Upper lobe of left lung (tissue), 6 donors: ENCODE measurements at places on chromosomes 2 and 18.

DNA sequence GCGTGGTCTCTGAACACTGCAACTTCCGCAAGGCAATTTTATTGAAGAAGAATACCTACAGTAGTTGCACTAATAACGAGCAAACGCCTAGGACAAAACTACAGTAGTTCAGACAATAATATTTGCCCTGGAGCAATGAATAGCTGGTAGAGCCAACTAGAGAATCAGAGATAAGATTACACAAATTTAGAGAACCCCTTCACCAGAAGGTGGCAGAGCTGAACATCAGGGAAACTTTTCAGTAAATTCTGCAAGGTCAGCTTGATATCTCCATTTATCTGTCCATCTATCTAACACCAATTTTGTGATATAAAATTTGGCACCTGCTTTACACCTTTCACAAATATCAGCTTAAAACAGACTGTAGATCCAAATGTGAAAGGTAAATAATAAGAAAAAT, 43.8 kb downstream of the CDH19 start:
- H3K36me3 ChIP-seq: no peaks in the 10 kb centered on the region
- no peaks in the 10 kb centered on the region for H3K27me3 ChIP-seq
- no peak for DNase-seq
- H3K4me3 ChIP-seq: no peak overlapping the region
- H3K4me1 ChIP-seq: no peaks in the 10 kb centered on the region
- no peak overlapping the region for H3K27ac ChIP-seq

- no peaks in the 10 kb centered on the region for H3K4me1 ChIP-seq
- no peak overlapping the region for H3K27ac ChIP-seq
- H3K27me3 ChIP-seq: no peaks in the 10 kb centered on the region
- no peaks in the 10 kb centered on the region for H3K36me3 ChIP-seq
These were observed 57.8 kb upstream of the FAM237A start for GRCh38 chr2:206584323-206585116.

DNA sequence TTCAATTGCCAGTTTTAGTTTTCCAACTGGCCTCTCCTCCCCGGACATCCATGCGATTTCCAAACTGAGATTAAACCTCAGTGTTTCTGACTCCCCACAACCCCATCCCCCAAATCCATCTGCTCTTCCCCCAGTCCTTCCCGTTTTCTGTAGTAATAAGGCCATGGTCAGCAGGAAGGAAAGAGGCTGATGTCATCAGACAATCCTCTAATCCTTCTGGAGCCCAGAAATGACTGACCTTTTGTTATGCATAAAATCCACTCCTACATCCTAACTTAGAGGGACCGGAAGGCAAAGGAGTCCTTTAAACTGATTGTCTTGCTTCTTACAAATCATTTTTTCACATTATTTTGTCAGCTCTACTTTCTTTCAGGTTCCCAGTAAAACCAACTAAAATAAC, 155.8 kb downstream of the INO80D start:
- no peak for DNase-seq
- peaks cover 6% of the 10 kb centered on the region for H3K27me3 ChIP-seq
- peaks cover 22% of the 10 kb centered on the region for H3K4me1 ChIP-seq
- H3K27ac ChIP-seq: no peak overlapping the region
- H3K36me3 ChIP-seq: no peaks in the 10 kb centered on the region

DNA sequence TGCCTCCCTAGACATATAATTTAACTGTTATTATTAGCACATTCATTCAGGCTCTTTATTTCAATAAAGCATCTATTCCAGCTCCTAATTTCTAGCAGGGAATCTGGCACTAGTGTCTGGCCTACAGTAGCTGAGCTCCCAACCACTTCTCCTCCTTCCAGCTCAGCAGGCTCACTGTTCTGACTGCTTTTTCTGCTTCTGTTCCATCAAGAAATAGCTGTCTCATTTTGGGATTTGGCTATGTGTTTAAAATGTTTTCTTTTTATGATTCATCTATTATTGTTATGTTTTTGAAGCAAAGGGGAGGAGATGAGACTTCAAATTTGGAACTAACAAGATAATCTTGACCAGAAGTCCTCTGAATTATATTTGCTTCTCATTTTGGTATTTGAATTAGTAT, 172.7 kb upstream of the SMAD7 start:
- DNase-seq: no peak
- no peak overlapping the region for H3K4me3 ChIP-seq
- no peaks in the 10 kb centered on the region for H3K4me1 ChIP-seq
- H3K36me3 ChIP-seq: no peaks in the 10 kb centered on the region
- H3K27ac ChIP-seq: no peak overlapping the region
- H3K27me3 ChIP-seq: no peaks in the 10 kb centered on the region

GRCh38 chr2:105876191-105876590, 131.5 kb downstream of the NCK2 start:
- peaks cover 12% of the 10 kb centered on the region for H3K4me1 ChIP-seq
- DNase-seq: no peak
- no peaks in the 10 kb centered on the region for H3K27me3 ChIP-seq
- no peak overlapping the region for H3K27ac ChIP-seq

DNA sequence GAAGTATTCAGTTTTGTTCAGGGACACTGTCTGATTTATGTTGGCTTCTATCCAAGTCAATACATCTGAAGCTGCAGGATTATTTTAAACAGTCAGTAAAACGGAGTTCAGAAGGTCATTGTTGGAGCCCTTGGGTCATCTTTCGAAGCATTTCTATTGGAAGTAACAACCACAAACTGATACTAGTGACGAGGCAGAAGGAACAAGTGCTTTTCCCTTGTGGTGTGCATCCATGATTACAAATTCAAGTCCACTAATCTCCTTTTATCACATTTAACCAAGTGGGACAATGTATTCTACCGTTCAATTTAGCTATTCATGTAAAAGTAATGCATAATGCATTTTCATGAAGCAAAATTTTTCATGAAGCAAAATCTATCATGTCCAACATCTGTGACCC, 76.9 kb downstream of the CD226 start:
- H3K4me1 ChIP-seq: no peaks in the 10 kb centered on the region
- no peaks in the 10 kb centered on the region for H3K27me3 ChIP-seq
- H3K36me3 ChIP-seq: no peaks in the 10 kb centered on the region
- no peak for DNase-seq
- H3K27ac ChIP-seq: no peak overlapping the region
- no peak overlapping the region for H3K4me3 ChIP-seq

DNA sequence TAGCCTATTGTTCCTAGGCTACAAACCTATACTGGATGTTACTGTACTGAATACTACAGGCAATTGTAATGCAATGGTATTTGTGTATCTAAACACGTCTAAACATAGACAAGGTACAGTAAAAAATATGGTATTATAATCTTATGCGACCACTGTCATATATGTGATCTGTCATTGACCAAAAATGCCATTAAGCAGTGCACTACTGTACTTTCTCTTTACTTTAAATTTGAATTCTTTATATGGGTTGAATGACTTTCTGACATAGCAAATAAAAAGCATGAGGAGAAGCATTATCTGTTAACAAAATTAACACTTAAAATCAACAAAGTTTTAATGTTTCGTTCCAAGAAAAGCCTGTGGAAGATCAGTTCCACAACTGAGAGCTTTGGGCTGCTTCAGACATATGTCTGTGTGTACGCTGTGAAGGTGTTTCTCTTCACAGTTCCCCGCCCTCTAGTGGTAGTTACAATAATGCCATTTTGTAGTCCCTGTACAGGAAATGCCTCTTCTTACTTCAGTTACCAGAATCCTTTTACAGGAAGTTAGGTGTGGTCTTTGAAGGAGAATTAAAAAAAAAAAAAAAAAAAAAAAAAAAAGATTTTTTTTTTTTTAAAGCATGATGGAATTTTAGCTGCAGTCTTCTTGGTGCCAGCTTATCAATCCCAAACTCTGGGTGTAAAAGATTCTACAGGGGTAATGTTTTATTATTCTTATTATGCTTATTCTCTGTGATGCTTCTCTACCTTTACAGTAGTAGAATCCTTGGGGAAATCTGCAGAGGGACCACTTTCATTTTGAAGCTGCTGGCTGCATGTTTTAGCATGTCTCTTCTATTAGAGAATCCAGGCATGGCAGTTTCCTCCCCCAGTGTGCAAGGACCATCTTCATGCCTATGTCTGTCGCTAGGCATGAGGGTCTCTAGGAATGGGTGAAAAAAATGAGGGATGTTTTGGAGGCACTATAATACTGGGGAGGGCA, 54.5 kb downstream of the SCN2A start:
- H3K4me1 ChIP-seq: no peaks in the 10 kb centered on the region
- no peaks in the 10 kb centered on the region for H3K27me3 ChIP-seq

DNA sequence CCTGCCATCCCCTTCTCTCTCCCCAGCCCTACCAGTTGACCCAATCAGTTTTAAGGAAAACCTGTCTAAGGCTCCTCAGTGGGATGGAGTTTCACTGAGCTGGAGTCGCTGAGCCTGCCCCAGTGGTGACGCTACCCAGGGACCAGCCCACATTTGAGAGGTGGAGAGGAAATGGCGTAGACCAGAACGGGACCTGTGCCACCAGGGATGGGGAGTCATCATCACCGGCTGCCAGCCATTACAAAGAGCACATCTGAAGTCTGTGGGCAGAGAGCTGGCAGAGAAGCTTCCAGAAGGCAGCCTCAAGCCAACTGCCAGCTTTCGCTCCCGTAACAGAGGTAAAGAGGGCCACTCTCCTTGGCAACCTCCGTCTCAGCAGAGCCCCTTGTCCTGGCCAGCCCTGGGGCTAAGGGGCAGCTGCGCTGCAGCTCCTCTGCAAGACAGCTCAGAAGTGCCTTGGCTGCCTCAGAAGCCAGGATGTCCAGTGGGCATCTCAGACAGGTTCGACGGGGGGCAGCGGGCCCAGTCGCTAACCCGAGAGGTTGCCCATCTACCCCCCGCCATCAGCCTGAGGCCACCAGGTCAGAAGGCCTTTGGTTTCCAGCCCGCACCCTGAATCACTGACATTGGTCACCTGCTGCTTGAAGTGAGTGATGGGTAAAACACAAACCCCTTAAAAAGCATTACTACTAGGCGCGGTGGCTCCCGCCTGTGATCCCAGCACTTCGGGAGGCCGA, 15.4 kb downstream of the SDC1 start:
- H3K27me3 ChIP-seq: no peaks in the 10 kb centered on the region
- H3K4me1 ChIP-seq: peaks cover 71% of the 10 kb centered on the region
- H3K36me3 ChIP-seq: no peaks in the 10 kb centered on the region
- peak overlapping the region; percentile 74 for H3K27ac ChIP-seq

GRCh38 chr18:37019157-37019827, 190.4 kb downstream of the KIAA1328 start:
- H3K4me1 ChIP-seq: no peaks in the 10 kb centered on the region
- H3K27ac ChIP-seq: no peak overlapping the region
- no peak for DNase-seq
- H3K36me3 ChIP-seq: no peaks in the 10 kb centered on the region
- H3K4me3 ChIP-seq: no peak overlapping the region
- H3K27me3 ChIP-seq: no peaks in the 10 kb centered on the region

GRCh38 chr18:21557607-21558253, 42.8 kb downstream of the ESCO1 start:
- DNase-seq: no peak
- no peak overlapping the region for H3K27ac ChIP-seq
- H3K36me3 ChIP-seq: peaks cover 2% of the 10 kb centered on the region
- H3K4me1 ChIP-seq: no peaks in the 10 kb centered on the region
